ENCODE measurements at places on chromosomes 16 and 17.

GRCh38 chr16:17311333-17312093, 159.2 kb downstream of the XYLT1 start:
- DNase-seq: no peak

GRCh38 chr17:41793784-41794539, 7.5 kb upstream of the JUP start:
- DNase-seq: no peak

- no peak for DNase-seq
Measured at GRCh38 chr16:13186813-13187212, 285.4 kb downstream of the SHISA9 start.

- DNase-seq: no peak
Measured at GRCh38 chr16:56115817-56116576, 75.3 kb upstream of the GNAO1 start.

- no peak for DNase-seq
Measured at GRCh38 chr16:19213885-19214284, 45.8 kb downstream of the SYT17 start.

DNA sequence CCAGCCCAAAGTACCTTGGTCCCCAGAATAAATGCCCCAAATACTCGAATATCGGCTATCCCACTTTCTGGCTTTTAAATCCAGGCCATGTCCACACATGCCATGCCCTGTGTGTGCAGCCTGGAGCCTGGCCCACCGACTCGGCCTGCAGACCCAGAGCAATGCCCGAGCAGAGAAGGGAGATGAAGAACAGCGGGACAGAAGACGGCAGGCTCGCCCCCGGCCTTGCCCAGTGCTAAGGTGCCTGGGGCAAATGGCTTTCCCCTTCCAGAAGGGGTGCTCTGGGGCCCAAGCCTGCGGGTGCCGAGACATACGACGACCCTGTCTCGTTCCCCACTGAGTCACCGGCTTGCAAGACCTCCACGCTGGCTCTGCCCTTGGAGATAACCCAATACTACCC, 8.0 kb downstream of the CLUH start:
- DNase-seq: no peak

GRCh38 chr17:68850749-68851510, 104.3 kb downstream of the ABCA8 start:
- no peak for DNase-seq

- no peak for DNase-seq
Measured at GRCh38 chr17:74393346-74393942, 26.1 kb downstream of the GPR142 start.

- no peak for DNase-seq
Measured at GRCh38 chr17:30393491-30393890, 14.8 kb downstream of the CPD start.

Measured in NCI-H2081 (cell line).